ENCODE measurements at places on chromosomes 5 and 9.

GRCh38 chr9:113568081-113568435 lies 104.5 kb downstream of the RGS3 start:
- DNase-seq = no peak

DNA sequence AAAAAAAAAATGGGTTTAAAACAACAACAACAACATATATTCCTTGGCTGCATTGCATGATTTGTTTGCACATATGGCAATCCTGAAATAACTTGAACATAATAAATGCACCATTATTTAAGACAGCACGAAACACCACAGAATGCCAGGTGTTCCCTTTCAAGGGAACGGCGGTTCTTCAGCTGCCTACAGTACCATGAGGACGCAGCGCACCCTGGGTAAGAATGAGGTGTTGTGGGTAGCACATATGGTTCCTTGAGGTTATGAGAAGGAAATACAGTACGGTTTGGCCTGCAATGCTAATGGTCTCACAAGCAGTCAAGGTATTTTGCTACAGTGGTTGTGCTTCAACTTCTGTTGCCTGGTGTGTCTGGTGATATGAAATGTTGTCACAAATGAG lies 174.8 kb downstream of the SLC12A2 start:
- no peak for DNase-seq

DNA sequence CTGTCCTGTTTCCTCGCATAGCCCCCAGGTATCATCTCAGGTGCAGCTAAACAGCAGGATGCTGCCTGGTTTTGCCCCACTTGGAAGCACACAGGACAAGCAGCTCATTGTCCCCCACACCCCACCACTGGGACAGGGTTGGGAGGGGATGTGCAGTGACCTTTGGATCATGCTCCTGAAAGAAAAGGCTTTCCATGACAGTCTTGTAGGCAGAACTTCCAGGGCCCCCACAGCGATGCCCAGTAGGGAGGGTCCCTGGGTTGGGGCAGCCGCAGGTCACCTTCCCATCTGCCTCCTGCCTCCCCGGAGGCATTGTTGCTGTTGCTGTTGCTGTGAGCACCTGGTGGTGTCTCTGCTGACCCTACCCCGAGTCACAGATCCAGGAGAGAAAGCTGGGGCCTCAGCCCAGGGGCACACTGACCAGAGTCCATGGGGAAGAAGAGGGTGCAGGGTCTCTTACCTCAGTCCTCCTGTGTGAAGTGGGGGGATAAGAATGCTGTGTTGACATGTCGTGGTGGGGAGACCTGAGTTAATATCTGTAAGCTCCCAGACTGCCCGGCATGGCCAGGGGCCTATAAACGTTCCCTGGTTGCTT lies 8.5 kb downstream of the CEP72 start:
- DNase-seq = no peak

GRCh38 chr9:136916330-136917184 lies 28.0 kb downstream of the FBXW5 start:
- DNase-seq = no peak
